ENCODE measurements at places on chromosomes 4 and X.

DNA sequence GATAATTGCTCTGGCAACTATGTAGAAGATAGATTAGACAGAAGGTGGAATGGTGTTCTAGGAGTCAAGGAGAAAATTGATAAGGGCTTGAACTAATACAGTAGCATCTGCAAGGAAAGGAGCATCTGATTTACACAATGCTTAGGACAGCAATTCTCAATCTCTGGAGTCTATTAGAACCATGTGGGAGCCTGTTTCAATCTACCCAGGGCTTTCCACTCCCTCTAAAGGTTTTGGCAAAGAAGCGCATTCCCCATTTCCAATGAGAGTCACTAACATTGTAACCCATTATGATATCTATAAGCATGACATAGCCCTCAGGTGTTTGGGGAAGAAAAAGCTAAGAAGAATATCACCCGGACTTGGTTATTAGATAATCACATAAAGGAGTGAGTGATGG, 168.2 kb downstream of the COL25A1 start:
- no peak for DNase-seq

DNA sequence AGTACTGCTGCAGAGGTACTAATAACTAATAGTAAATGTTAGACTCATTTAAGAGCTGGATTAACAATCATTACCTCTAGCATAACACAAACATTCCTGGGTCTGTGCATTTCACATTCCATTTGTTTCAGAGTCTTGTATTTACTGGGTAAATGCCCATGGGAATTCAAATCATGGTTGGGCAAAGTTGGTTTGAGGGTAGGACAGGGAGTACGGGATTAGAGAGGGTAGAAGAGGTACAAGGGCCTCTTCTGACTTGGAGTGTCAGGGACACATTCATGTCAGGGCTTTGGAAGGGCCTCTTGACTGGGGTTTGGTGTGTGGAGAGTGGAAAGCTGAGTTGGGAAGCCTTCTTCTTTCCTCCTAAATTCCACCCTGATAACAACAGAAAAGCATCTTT, 65.9 kb downstream of the WWC2 start:
- no peak for DNase-seq

GRCh38 chr4:127309369-127310102, 323.2 kb upstream of the INTU start:
- peak; percentile 2 for DNase-seq

GRCh38 chr4:157045507-157046127, 30.3 kb upstream of the GLRB start:
- DNase-seq: peak; percentile 77

DNA sequence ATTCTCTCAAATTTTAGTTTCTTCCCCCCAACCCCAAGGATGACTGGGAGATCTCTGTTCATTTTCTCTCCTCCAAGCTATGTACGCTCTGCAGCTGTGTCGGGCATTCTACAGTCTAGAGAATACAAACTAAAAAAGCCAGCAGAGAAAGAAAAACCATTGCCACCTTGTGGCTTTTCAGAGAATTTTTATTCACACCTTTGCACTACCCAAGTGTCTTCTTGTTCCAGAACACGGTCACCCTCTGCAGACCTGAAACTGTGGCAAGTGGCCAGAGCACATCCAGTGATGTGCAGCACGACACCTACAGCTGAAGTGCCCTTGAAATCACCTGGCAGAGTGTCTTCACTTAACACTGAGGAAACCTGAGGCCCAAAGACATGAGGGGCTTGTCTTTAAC, 68.6 kb downstream of the CHST7 start:
- DNase-seq: peak; percentile 45

DNA sequence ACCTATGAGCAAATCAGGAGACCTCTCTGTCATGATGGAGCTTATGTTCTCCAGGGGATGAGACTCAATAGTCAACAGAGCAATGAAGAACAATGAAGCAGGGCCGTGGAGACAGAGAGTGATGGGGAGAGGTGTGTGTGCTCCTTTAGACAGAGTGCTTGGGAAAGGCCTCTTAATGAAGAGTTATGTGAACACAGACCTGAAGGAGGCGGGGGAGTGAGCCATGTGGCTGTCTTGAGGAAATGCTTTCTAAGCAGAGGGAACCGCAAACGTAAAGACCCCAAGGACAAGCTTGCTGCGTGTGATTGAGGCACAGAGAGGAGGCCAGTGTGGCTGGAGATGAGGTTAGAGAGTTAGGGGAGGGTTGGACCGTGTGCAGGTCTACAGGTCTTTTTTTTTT, 53.1 kb downstream of the CHRNA9 start:
- DNase-seq: no peak

DNA sequence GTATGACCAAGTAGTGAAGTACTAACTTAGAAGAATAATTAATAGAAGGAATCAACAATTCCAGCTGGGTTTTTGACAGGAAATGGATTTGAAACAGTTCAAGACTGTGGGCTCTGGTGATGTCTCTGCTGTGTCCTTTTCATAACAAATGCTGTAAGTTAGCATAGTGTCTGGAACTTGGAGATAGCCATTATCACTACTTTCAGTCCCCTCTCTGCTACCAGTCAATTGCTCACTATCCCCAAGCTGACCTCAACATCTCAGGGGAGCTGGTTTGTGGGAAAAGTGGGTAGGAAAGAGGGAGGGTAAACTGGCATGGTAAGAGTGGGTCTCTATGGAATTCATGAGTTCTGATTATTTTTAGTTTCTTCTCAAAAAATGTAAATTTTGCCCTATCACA, 231.4 kb upstream of the MID1 start:
- no peak for DNase-seq

DNA sequence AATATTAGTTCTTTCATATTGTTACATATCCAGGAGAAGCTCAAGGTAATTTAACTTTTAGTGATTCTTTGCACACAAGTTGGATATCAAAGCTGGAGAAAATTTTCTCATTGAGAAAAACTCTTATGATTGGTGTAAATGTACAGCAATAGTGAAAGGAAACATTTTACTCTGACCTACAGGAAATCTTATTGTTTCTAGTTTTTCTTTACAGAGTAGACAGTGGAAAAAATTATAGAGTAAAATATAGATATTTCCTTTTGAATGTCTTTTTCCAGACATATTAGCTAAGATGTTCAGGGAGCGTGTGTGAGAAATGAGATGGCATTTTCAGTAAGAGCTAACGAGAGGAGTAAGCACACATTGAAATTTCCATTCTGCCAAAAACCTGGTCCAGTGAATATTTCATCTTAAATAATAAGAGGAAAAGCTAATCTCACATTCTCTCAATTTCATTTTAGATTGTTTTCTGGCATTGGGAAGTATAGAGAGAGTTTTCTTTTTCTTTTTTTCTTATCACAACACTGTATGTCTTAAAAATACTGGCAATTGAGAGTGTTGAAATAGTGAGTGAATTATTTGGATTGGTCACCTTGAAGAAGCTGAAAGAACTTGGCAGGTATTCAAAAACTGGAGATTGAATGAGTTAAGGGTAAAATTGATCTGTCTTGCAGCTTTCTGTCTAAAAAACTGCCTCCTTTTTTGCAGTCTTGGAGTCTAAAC, 15.6 kb upstream of the ATP8A1 start:
- no peak for DNase-seq

GRCh38 chr4:128307123-128307571, 19.5 kb upstream of the PGRMC2 start:
- DNase-seq: no peak
